Activated naive CD8-positive, alpha-beta T cell treated with anti-CD3 and anti-CD28 coated beads for 36 hours (primary cell): ENCODE measurements at places on chromosomes 7 and 10.

GRCh38 chr10:8437896-8438295, 383.4 kb downstream of the GATA3 start:
- DNase-seq: no peak

- no peak for DNase-seq
These were observed 177.6 kb downstream of the PRKAG2 start for GRCh38 chr7:151699147-151699927.

DNA sequence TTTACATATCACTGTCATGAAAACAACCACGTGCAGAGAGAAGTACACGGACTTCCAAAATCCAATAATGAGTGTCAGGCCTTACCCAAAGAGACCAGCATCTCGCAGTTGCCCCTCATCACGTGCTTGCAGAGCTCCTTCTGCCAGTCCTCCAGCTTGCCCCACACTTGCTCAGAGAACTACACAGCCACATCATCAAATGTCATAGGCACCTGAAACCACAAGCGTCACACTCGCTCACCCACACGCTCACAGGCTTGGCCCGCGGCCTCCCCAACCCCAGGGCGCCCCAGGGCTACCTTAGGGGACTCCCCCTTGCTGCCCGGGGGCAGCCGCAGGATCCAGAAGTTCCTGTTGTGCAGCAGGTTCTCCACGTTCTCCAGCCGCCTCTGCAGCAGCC, 123.4 kb upstream of the ZNF746 start:
- DNase-seq: peak; percentile 82

GRCh38 chr10:110524179-110524858, 26.6 kb downstream of the DUSP5 start:
- DNase-seq: no peak

GRCh38 chr10:84845628-84846261, 517.4 kb downstream of the CCSER2 start:
- DNase-seq: no peak

DNA sequence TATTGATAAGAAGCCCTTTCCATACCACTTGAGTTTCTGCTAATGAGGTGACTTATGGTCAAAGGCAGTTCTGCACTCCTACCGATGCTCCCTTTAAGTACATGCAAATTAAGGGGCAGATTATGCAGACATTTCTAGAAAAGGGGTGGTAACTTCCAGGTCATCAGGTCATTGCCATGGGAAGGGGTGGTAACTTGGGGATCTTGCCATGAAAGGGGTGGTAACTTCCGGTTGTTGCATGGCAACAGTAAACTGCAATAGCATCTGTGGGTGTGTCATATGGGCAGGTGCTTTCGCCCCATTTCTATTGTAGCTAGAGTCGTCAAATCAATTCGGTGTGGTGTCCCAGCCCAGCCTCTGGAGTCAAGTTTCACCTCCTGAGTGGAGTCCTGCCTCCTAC, 150.9 kb downstream of the UBE2H start:
- DNase-seq: no peak

DNA sequence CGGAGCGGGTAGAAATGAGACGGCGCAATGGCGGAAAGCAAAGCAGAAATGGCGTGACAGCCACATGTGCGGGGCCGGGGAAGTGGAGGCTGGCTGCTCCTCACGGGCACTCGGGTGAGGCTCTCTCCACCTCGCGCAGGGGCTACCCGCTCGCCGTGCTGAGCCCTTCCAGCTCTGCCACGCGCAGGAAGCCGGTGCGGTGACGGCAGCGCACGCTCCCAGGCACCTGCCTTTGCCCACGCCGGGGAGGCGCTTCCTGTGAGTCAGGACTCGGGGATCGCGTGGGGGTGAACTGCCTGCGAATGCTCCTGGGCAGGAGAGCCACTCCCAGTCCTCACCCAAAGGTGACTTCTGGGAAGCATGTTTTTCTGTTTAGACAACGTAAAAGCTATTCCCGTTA, 431.2 kb downstream of the GLRX3 start:
- no peak for DNase-seq

- DNase-seq: no peak
These were observed 95.2 kb upstream of the ZNF716 start for GRCh38 chr7:57354679-57355338.

DNA sequence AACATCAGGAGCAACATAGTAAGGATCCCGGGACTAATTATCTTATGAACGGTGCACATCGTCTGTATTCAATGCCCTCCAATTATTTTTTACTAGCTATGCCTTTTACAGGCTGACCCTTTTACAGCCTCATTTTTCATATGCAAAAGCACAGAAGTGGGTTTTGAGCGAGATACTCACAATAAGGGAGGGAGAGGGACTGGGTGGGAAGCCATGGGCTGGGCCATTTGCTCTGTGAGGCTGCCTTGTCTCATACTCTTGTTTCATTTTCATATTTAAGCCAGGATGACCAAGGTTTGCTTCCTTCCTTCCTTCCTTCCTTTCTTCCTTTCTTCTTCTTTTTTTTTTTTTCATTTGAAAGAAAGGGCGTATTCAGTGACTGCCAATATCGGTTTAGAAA, 259.3 kb downstream of the TRIL start:
- no peak for DNase-seq

DNA sequence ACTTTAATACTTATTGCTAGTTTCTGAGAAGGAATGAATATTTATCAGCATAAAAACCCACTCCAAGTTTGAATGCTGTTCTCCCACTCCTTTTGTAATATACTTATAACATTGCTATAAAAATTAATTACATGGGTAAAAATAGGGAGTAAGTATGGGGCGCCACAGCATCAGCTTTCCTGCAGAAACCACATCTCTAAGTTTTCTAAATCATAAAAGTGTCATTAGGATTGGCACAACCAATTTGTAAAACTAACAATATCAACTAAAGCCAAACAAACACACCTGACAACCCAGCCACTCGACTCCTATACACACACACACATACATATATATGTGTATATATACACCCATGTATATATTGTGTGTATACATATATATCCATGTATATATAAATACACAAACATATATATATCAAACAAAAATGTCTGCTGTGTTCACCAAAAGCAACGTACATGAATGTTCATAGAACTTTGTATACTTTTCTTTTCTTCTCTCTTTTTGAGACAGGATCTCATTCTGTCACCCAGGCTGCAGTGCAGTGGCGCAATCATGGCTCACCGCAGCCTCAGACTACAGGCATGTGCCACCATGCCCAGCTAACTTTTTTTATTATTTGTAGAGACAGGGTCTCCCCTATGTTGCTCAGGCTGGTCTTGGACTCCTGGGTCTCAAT, 14.8 kb upstream of the LRRC17 start:
- DNase-seq: no peak

- no peak for DNase-seq
These were observed 147.2 kb downstream of the DYNC1I1 start for GRCh38 chr7:95919556-95919955.

DNA sequence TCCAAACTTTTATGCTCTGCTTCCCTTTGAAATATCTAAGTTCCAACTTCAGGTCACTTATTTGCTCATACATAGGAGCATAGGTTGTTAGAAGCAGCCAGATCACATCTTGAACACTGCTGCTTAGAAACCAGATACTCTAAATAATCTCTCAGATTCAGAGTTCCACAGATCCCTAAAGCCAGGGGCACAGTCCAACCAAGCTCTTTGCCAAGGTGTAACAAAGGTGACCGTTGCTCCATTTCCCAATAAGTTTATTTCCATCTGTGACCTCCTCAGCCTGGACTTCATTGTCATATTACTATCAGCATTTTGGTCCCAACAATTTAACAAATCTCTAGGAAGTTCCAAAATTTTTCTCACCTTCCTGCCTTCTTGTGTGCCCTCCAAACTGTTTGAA, 52.8 kb downstream of the TRIM24 start:
- DNase-seq: no peak

DNA sequence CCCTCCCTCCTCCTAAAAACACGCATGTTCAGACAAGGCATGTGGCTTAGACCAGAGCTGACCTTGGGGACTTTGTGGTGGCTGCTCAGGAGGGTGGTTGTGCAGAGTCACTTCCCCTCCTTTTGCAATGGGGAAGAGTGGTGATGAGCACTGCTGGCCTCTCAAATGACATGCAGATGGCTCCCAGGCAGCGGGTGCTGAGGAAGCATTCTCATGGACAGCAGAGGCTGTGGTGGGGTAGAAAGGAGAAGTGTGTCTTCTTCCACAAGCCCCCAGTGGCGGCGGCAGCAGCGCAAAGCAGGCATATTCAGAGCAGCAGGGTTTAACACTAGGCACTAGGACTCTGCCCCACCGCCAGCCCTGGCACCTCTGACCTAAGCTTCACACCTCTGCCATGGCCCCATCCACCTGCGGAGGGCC, 105.9 kb upstream of the ANLN start:
- no peak for DNase-seq

- DNase-seq: no peak
These were observed 857.2 kb upstream of the PHF14 start for GRCh38 chr7:10116511-10116910.

DNA sequence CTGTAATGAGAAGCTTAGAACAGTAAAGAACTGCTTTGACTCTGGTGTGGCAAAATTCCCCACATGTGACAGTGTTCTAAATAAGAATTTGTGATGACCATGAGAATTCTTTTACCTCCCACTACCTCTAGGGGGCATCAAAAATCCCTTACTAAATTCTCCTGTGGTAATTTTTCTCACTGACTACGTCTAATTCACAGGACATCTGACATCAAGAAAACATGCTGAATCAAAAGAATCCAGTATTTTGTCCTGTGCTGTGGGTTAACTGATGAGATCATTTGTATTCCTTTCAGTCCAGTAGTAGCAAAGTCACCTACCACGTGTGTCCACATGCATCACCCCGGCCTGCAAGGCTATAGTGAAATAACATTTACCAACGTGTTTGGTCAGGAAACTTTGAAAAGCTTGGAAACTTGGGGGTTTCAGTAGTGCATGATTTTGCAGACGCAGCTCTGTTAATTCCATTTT, 103.8 kb downstream of the ATE1 start:
- no peak for DNase-seq

- DNase-seq: peak; percentile 22
These were observed 103.3 kb downstream of the CLEC2L start for GRCh38 chr7:139626817-139627216.

DNA sequence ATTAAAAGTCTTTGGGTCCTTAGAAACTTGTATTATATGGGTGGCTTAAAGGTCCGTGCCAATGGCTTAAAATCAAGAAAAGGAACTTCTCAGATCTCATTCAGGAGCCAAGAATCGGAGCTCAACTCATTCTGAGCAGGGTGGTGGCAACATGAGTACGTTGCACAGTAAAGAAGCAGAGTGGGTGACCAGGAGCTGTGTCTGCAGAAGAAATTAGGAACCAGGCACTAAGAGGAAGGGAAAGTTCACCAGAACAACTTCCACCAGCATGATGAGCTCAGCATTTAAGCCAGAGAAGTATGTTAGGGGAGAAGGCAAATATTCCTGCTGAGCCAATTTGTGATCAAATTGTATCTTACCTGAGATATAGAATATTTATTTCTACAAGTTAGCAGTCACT, 236.0 kb upstream of the NRP1 start:
- DNase-seq: no peak

GRCh38 chr7:26458466-26459145, 166.9 kb downstream of the SNX10 start:
- no peak for DNase-seq

- DNase-seq: peak; percentile 29
These were observed 6.0 kb downstream of the LDB1 start for GRCh38 chr10:102113956-102114857.

- no peak for DNase-seq
These were observed 85.7 kb downstream of the LRGUK start for GRCh38 chr7:134212576-134213546.

DNA sequence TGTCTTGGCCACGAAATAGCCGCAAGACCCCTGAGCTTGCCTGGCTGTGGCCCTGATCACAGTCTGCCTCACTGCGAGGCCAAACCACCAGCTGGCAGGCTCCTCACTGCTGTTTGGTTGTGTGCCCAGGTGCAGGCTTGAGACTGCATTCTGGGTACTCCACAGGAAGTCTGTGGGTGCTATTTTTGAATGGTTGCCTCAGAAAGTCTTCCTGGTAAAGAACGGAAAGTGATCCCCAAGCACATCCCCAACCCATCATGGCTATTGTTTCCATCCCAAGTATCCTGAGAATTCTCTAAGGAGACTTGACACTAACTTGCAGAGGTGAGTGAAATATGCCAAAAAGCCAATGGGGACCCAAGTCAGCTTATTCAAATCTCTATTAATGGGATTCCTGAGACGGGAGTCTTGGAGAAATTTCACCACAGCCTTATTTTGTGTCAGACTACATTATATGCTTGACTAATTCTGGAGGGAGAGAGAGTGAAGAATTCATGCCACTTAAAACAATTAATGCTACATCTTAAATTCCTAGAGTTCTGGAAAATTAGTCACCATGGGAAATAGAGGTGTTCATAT, 170.9 kb downstream of the RAMP3 start:
- DNase-seq: no peak

- no peak for DNase-seq
These were observed 147.1 kb downstream of the WDR11 start for GRCh38 chr10:120998251-120998650.

DNA sequence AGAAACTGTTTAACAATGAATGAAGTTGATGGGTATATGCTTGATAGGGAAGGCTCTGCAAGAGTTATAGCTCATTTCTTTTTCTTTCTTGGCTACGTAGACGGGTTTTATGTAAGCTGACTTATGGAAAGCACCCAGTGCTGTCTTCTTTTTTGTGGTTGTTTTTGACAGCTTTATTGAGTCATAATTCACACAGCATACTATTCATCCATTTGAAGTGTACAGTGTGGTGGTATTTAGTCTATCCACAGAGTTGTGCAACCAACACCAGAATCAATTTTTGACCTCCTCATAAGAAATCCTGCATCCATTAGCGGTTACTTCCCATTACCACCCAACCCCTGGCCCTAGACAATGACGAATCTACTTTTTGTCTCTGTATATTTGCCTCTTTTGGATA, 240.6 kb upstream of the KIAA1217 start:
- DNase-seq: no peak

DNA sequence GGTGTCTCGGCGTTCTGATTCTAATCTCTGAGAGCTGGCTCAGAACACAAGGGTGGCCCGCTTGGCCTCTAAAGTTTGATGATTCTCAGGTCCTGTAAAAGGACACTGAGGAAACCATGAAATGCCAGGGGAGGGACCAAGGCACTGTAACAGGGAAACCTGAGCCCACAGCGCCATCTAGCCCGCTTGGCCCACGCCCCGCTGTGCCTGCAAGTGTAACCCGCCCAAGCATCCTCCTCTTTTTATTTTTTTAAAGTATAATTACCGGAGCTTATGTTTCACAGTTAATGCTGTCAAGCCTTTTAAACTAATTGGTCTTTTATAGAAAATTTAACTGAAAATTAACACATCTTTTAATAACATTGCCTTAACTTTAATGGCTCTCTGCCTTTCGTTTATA, 734.7 kb downstream of the KCNMA1 start:
- no peak for DNase-seq

DNA sequence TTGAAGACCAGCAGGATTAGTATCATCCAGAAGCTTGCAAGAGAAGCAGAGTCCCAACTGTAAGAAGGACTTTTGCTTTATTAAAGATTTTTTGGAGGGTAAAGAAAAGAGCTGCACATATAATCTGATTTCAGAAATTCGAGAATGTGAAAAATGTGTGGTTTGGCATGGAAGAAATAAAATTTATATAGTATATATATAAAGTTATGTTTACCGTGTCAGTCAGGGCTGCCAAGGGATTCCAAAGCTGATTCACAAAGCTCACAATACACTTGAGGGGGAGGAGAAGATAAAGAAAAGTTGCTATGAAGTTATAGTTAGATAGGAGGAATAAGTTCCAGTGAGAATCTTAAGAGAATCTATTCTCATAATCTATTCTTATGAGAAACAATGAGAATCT, 231.8 kb upstream of the CACNA2D1 start:
- no peak for DNase-seq
